GM12865 (cell line): ENCODE measurements at places on chromosomes 7 and 10.

DNA sequence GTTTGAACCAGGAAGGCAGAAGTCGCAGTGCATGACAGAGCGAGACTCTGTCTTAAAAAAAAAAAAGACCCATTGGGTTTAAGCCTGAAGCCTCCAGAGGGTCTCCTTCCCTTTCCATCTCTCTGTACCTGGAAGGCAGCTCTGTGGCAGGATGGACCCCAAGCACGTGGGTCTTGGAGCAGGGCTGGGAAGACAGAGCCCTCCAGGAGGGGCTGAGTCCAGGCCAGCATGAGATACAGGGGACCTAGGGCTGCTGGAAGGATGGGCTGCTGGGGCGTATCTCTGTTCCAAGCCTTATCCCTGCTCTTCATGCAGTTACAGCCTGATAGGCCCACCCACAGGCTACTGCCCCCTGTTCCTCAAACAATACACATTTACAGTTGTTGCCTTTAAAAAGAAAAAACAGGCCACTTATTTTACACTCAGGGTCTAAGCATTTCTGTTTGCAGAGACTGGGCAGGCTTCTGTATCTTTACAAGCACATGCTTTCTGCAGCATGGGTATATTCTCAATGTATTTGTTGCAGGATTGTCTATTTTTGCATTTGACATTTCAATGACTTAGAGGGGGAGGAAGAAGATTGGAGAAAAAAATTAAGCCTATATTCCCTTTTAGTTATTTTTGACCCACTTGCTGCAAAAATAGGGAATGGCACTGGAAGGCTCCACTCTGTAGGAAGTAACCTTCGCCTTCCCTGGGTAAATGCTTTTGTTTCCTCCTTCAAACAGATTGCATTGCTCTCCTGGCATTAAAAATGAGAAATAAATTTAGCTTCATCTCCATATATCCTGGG is 60.1 kb downstream of the FAM171A1 start:
- no peak for DNase-seq

GRCh38 chr7:50625360-50625759 is 60.2 kb upstream of the DDC start:
- no peak for DNase-seq

DNA sequence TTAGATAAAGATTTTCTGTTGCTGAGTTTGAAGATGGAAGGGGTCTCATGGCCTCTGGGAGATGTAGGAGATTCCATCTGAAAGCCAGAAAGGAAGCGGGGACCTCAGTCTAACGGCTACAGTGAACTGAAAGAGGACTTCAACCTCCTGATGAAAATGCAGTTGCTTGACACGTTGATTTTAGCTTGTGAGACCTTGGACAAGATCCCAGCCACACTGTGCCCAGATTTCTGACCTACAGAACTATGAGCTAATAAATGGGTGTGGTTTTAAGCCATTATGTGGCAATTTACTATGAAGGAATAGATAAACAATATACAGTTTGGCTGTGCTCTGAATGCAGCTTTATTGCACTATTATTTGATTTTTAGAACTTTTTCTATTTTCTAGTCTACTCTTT is 342.3 kb upstream of the SEMA3D start:
- DNase-seq, result no peak

GRCh38 chr10:98170249-98171117 is 36.0 kb downstream of the R3HCC1L start:
- peak; percentile 64 for DNase-seq

- no peak for DNase-seq
Measured at GRCh38 chr7:35336444-35336843, 82.5 kb upstream of the TBX20 start.

- no peak for DNase-seq
Measured at GRCh38 chr7:34130558-34131295, 225.4 kb downstream of the BMPER start.

- DNase-seq, result peak; percentile 54
Measured at GRCh38 chr10:72328829-72329204, 25.9 kb downstream of the DNAJB12 start.

GRCh38 chr10:71006506-71006905 is 118.1 kb upstream of the PCBD1 start:
- no peak for DNase-seq

- DNase-seq, result no peak
Measured at GRCh38 chr7:130850956-130851355, 116.9 kb upstream of the KLF14 start.

- peak; percentile 96 for DNase-seq
Measured at GRCh38 chr7:134458806-134459698, at the start of gene AKR1B1. TSS of gene AKR1B1 (minus strand) at chr7:134459100. CDS start at chr7:134459062, 38 bp downstream.

DNA sequence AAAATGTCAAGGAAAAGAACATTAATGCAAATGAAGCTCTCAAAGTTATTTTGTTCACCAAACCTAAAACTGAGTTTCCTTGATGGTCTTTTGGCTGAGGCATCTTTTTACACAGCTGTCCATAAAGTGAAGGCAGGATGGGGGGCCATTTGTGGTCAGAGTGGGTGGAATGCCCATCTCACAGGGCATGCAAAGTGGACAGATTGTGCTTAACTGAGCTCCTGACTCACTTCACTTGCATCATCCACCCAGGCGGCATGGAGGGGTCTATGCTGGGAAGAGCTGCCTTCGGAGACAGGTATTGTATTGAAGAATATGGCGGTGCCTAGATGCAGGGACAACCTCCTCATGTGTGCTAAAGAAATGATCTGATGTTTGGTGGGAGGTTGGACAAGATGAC is 905.3 kb downstream of the KCNMA1 start:
- no peak for DNase-seq

- DNase-seq, result peak; percentile 43
Measured at GRCh38 chr7:6161463-6162330, 110.7 kb downstream of the CYTH3 start.

GRCh38 chr10:28754930-28755718 is 77.8 kb downstream of the BAMBI start:
- DNase-seq, result no peak

GRCh38 chr7:19851504-19851903 is 78.1 kb upstream of the TMEM196 start:
- DNase-seq, result no peak

DNA sequence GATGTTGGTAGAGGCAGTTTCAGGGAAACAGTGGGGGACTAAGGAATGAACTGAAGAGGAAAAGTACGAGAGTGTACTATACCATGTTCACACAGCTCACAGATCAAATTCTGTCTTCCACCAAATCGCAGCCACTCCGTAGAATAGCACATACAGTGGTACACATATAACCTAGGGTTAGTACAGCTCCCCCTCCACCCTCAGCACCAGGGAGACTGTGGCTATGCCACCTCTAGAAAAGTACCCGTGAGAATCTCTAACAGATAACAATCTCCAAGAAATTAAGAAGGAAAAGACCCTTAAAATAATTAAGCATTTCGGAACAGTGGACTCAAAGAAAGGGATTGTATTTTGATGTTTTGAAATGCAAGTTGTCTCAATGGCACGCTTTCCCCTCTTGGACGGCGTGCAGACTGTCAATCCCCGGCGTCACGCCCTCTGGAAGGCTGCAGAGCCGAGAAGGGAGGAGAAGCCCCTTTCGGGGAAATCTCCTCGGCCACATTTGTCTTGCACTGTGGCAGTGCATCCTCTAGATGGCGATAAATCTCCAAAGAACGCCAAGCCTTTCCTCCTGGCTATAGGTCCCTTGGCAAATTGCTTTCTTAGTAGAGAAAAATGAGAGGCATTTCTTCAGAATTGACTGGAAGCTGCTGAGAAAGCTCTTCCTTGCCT is 345.0 kb downstream of the REEP3 start:
- DNase-seq, result peak; percentile 47

- peak; percentile 65 for DNase-seq
Measured at GRCh38 chr7:24812305-24812945, 55.2 kb upstream of the GSDME start.

- DNase-seq, result no peak
Measured at GRCh38 chr10:46171661-46172060, 115.1 kb upstream of the ANTXRL start.

- DNase-seq, result no peak
Measured at GRCh38 chr7:101155303-101155702, 1.0 kb downstream of the AP1S1 start.

DNA sequence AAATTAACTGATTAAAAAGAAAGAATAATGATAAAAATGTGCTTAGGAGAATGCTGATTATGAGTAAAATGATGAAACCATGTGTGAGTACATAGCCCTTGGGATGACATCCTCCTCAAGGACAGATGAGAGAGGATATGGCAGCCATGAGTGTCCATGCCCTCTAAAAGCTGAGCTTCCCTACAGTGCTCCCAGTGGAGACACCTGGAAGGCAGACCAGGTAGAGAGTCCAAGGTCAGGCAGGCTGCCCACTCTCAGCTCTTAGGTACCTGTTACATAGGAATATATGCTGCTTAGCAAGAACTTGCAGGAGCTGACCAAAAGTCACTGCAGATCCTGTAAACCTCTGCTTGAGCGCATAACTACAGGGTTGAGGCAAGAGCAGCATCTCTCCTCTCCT is 169.7 kb upstream of the TMEM229A start:
- DNase-seq, result no peak

DNA sequence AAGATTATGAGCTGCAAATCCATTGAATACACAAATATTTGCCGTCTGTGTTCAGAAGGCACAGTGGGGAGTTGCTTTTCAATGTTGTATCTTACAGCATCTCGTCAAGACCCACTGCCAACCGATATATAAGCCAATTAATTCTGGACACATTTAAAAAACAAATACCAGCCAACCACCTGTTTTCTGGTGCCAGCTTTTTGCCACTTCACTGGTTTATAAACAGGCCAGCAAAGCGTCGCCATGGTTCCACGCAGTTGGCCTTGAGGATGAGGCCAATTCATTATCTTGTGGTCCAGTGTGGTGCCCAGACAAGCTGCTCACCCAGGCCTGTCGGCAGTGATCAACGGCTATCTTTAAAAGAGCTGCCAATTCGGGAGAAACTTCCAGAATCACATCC is 321.0 kb downstream of the TCERG1L start:
- DNase-seq, result no peak

- no peak for DNase-seq
Measured at GRCh38 chr10:102595293-102595692, 49.0 kb upstream of the TRIM8 start.

DNA sequence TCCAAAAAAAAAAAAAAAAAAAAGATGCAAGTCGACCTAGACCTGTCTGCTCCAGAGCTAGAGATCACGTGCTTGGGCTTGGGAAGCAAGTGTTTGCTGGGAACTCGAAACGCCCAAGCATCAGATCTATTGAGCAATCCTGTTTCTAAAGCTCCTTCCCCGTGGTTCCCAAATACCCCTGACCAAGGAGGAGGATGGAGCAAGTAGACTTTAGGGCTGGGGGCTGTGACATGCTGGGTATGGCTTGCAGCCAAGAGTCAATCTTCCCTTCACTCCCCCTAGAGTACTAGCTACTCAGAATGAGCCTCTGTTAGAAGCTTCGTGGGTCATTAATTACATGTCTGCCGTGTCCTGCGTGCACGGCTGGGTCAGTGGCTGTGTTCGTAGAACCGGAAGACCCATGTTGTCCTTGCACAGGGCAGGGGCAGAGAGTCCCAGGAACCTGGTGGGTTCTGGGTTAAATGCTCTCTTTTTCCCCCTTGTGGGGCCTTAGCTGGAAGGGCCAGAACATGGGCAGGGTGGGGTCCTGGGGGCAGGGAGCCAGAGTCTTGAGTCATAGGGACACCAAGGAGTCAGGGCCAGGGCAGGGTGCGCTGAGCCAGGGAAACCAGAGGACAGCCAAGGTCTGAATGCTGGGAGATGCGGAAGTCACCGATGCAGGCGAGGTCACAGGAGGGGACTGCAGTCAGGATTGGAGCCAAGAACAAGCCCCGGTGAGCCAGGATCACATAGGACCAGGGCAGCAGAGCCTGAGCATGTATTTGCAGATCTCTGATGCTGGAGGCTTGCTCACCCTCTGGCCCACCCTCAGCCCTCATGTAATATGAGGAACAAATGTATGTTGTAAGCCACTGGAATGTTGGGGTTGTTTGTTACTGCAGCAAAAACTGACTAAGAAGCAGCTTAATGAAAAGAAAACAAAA is 34.6 kb upstream of the TPST1 start:
- DNase-seq, result no peak

GRCh38 chr7:138982204-138982623 is 1.0 kb upstream of the KIAA1549 start:
- no peak for DNase-seq

DNA sequence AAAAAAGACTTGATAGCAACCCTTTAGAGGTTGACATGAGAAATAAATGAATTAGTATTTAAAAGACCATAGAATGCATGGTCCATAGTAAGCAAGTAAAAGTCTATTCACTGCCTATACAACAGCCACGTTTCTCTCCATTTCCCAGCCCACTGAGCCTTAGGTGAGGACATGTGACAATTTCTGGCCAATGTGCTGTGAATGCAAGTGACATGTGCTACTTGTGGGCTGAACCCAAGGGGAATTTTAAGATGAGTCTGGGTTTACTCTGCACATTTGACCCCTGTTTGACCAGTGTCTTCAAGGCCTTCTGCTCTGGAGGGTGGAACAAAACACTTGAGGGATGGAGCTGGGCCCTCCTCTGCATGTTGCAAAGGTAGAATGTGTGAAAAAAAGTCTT is 384.4 kb upstream of the KLF6 start:
- DNase-seq, result no peak

DNA sequence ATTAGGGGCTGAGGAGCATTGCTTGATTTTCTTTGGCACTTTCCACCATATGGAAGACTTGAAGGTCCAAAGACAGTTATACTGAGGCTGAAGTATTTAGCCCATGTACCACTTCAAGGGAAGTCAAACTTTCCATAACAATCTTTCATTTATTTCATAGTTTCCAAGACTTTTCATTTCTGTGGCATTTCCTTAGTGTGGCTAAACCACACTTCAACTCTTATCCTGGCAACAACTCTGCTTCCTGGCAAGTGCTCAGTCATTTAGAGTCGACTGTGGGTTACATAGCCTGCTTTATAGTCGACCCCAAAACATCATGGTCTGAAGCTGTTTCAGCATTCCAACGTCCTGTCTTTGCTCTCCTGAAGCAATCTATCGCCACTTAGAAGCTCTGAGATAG is 343.0 kb upstream of the SEMA3D start:
- no peak for DNase-seq

DNA sequence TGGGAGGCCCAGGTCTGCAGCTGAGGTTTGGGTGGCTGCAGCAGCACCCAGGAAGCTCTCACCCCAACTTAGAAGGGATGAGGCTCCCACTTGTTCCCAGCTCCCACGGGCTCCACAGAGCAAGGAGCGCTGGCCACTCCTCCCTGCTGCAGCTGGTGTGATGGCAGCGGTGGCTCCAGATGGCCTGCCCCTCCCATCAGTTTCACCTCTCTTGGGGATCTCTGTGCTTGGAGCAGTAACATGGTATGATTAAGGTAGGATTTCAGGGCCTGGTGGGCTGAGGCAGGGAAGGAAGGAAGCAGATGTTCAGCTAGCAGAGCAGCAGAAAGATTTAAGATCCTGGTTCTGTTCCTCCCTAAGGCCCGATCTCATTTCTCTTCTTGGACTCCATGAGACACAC is 66.8 kb upstream of the KIF5B start:
- no peak for DNase-seq

GRCh38 chr10:52954407-52954806 is 181.8 kb upstream of the MBL2 start:
- no peak for DNase-seq

DNA sequence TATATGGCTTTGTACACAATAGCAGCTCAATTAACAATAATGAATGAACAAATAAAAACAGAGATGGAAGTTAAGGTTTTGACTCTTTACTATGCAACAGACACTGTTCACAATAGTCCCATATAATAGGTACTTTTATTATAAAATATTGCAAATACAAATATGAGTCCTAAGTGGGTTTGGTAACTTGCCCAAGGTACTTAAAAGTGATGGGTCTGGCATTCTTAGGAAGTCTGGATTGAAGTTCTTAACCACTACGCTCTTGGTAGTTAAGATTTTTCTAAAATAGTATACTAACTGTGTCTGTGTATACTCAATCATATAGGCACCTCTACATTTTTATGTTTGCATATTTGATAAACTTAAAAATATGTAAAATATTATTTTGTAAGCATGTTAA is 55.5 kb downstream of the HGF start:
- no peak for DNase-seq
